ENCODE measurements at places on chromosomes 5 and 9.

DNA sequence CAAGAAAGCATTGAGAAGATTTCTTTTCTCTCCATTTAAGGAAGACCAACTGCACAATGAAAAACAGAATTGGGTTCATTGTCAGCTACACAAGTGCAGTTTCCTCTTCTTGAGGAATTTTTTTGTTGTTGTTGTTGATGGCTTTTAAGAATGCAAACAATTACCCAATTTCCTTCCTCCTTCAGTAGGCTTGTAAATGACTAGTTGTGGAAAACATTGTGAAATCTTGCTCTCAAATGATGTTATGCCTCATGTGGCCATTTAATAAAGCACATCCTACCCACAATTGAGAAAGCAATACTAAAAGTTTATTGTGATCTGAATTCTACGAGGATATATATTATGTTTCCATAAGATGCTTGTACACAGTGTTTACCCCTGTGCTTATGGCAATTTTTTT is 171.6 kb downstream of the FAM174A start:
- no peak for DNase-seq

DNA sequence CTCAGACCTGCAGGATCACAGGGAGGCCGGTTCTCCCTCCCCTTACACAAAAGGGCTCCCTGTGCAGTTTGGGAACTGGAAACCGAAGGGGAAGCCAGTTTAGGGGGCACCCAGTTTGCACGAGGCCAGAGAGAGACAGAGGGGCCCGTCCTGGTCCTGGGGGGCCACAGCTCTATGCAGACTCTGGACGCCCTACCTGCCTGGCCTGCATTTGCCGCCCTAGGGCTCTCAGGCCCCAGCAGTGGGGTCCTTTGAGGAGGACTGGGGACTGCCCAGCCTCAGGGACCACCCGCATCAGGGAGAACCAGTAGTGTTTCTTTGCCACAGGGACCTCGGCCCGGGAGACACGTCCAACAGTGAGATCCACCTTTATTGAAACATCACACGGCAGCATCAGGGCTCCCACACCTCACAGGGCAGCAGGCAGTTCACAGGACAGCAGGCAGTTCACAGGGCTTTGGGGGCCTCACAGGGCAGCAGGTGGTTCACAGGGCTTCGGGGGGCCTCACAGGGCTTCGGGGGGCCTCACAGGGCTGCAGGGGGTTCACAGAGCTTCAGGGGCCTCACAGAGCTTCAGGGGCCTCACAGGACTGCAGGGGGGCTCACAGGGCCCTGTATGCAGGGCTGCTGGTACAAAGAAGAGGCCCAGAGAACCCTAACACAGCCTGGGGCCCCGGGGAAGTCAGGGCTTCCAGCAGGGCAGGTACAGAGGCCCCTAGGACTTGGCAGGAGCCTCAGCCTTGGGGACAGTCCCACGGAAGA is 648 bp upstream of the NSMF start:
- no peak for DNase-seq

- peak; percentile 84 for DNase-seq
These were observed 37.6 kb downstream of the ANKRD33B start for GRCh38 chr5:10601246-10602030.

DNA sequence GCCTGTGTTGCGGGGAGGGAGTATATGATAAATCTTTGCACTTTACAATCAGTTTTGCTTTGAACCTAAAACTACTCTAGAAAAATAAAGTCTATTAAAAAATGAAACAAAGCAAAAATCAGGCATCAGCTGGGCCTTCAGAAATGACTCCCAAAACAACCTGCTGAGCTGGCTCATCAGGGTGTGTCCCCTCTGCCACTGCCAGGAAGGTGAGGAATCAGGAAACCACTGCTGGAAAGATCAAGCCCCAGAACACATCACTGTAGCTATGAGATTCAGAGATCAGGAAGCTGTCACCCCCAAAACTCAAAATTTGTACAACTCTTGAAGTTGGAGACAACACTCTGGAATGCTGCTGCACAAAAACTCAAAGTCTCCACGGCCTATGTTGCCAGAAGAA is 40.5 kb upstream of the TBCA start:
- DNase-seq, result no peak

DNA sequence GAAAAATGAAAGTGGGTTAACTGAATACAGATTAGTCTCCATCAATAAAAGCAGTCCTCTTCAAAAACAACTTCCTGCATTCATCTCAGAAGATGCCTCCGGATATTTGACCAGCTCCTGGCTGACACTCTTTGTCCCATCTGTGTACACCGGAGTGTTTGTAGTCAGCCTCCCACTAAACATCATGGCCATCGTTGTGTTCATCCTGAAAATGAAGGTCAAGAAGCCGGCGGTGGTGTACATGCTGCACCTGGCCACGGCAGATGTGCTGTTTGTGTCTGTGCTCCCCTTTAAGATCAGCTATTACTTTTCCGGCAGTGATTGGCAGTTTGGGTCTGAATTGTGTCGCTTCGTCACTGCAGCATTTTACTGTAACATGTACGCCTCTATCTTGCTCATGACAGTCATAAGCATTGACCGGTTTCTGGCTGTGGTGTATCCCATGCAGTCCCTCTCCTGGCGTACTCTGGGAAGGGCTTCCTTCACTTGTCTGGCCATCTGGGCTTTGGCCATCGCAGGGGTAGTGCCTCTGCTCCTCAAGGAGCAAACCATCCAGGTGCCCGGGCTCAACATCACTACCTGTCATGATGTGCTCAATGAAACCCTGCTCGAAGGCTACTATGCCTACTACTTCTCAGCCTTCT is 16.6 kb downstream of the F2R start:
- no peak for DNase-seq

DNA sequence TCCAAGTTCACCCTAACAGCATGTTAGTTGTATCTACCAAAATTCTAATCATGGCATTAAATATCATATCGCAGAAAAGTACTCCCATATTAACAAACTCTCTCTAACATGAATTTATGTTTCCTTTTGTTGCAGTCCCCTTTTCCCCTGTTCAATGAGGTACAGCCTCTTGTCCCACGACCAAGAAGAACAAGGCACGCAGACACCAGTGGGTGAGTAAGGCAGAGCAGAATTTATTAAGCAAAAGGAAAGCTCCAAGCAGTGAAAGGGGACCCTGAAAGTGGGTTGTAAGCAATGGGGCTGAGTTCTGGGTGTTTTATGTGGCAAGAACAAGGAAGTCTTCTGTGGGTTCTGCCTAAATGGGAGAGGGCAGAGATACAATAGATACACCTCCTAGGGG is 183.5 kb downstream of the LURAP1L start:
- DNase-seq, result no peak

GRCh38 chr5:42301349-42301748 is 121.9 kb upstream of the GHR start:
- no peak for DNase-seq

DNA sequence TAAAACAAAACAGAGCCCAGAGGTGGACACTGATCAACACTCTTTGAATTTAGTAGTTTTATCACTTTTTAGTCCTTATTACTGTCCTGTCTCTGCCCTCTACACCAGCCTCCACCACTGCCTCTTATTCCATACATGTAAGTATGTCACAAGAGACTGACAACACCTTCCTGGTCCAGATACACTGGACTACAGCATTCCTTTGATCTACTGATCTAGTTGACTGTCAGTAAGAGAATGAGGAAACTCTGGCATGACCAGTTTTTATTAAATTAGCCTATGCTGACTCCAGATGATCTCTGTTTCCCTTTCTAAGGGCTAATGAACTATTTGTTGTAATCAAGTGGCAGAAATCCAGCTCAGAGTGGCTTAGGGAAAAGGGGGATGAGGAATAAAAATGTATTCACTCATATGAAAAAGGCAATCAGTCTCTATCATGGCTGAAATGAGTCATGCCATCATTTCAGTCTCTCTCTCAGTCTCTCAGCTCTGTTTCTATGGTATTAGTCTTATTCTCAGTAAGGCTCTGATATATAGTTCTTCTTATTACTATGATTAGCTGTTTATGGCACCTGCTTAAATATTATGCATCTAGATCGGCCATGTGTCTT is 5.5 kb downstream of the ARHGEF37 start:
- no peak for DNase-seq

DNA sequence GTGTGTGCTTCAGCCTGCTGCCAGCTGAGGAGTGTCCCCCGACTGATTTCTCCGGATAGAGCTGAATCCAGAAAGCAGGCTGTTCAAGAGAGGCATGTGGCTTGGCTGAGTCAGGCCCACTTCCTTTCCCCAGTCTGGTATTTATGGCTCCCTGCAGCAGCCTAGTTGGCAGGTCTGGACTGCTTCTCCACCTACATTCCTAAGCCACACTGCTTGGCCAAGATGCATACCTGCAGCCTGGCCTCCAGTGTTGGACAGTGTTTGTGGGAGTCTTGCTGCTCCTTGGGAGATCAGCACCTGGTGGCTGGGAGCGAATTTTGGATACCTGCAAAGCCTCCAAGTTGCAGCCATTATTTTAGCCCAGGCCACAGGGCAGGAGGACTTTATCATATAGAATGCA is 670.8 kb downstream of the ACTL7B start:
- no peak for DNase-seq

DNA sequence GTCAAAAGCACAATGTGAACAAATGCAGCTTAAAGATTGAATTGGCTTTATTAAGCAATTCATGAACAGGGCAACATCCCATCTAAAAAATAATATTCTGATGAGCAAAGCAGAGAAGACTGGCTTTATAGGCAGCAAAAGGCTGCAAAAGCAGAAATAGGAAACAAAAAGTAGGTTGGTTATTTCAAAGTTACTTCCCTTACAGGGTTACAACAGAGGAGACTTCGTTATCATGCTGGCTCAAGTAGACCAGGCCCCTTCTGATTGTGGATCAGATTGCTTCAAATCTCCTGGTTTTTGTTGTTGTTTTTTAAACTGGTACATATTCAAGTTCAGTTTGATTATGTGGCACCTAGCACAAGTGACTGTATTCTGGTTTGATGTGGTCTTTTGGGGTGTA is 73.1 kb downstream of the MAN2A1 start:
- DNase-seq, result no peak

GRCh38 chr5:128615578-128615977 is 77.5 kb upstream of the FBN2 start:
- DNase-seq, result no peak

- DNase-seq, result no peak
These were observed 11.8 kb downstream of the COL5A1 start for GRCh38 chr9:134653259-134654009.

DNA sequence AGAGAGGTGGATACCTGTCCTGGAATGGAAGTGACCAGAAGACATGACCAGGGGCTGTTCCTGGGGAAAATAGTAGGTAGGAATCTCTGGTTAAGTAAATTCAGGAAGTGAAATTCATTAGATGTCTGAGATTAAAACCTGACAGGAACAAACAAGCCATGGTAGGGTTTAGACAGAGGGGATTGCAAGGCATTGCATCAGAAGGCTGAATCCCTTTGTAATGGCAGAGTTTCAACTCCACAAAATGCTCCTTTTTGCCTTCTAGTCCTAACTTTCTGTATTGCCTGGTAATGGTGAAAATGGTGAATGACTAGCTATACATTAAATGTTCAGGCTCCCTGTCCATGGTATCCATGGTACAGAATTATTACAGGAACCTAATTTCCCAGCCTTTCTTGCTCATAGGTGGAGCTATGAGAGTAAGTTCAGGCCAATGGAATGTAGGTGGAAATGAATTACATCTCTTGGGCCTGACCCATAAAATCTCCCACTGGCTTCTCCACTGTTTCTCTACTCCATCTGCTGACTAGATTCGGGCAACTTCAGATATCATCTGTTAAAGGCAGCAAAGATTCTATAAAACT is 113.4 kb upstream of the CNTLN start:
- no peak for DNase-seq

DNA sequence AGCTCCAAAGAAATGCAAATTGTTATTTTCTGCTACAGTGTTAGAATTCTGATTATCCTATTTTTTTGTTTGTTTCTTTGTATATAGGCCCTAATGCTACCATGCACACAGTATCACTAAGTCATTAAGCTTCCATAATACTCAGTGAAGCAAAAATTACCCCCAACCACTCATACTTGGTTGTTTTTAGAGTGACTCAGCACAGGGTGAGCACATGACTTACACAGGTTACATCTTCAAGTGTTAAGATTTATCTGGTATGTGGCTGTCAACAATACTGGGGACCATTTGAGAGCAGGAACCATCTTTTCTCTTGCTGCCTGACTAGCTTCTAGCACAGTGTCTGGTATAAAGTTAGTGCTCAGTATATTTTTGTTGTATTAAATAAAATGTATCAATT is 255.8 kb upstream of the SLC24A2 start:
- DNase-seq, result no peak

- DNase-seq, result no peak
These were observed 144.6 kb downstream of the CCDC171 start for GRCh38 chr9:15697446-15697851.

DNA sequence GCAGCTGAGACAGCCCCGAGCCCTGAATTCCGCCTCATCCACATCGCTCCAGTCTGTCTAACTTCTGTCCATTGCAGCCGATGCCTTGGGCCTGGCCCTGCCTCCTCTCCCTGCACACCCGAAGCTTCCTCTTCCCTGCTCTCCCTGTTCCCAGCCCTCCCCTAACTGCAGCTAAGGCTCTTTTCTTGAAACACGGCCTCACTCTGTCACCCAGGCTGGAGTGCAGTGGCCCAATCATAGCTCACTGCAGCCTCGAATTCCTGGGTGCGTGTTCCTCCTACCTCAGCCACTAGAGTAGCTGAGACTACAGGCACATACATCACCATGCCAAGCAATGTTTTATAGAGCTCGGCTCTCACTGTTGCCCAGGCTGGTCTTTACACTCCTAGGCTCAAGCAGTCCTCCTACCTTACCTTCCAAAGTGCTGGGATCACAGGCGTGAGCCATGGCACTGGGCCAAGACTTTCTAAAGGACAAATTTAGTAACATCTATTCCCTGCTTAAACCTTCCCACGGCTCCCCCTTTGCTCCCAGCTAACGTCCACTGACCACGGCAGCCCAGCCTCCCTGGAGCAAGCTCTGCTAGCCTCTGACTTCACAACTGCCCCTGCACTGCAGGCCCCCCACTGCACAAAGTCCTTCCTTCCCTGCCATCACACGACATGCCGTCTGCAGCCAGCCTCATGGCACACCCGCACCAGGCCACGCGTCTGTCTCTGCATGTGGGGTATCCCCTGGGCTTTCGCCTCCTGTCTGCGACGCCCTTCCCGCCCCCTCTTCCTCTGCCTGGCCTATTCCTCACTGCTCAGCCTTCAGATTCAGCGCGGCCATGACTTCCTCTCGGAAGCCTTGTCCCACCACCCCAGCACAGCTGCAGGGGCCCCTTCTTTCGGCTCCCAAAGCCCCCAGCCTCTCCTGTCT is 28.6 kb downstream of the LAMC3 start:
- no peak for DNase-seq

- no peak for DNase-seq
These were observed 97.5 kb upstream of the FREM1 start for GRCh38 chr9:15007698-15008097.

- DNase-seq, result no peak
These were observed 3.6 kb downstream of the HNRNPAB start for GRCh38 chr5:178207917-178208280.

- no peak for DNase-seq
These were observed 25.4 kb downstream of the FBXO10 start for GRCh38 chr9:37550781-37551180.

DNA sequence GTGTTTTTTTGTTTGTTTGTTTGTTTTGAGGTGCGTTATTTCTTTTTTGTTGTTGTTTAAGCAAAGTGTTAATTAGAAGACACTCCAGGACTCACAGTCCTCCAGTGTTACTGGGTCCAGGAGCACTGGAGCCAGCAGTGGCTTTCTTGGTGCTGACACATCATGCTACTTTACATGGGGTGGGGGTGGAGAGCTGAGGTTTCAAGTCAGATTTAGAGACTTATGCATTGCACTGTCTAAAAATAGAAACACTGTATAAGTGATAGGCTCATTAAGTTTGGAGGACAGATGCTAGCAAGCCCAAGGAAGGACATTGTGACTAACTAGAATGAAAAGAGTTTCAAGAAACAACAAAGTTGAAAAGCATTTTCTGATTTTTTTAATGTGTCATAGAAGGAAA is 2209.2 kb downstream of the MAT2B start:
- no peak for DNase-seq

All from putamen (tissue), 1 donor.